Fibroblast of lung (primary cell): ENCODE measurements at places on chromosomes 16 and 17. TPM values are rescaled to one million over a fixed set of nuclear protein-coding genes. Genes with fewer than 3 reads are reported as not detected.

The HS3ST6 gene
- total RNA-seq = not detected in 2 replicates

The KRT36 gene
- total RNA-seq = not detected in 2 replicates

The FAM20A gene
- 14.9 and 16.2 TPM in 2 replicates for total RNA-seq

The PTX4 gene
- total RNA-seq = not detected in 2 replicates

The CES4A gene
- total RNA-seq = 2.1 TPM in 2 replicates

The SLC5A11 gene
- under 0.01 TPM in 1 of 2 replicates, not detected in the other for total RNA-seq

The HIGD1B gene
- not detected in 2 replicates for total RNA-seq

The TBC1D3B gene
- total RNA-seq = 1.8 and 2.3 TPM in 2 replicates

The KRT40 gene
- not detected in 2 replicates for total RNA-seq

The PIMREG gene
- 1.5 and 10.6 TPM in 2 replicates for total RNA-seq

The CCL5 gene
- total RNA-seq = not detected in 2 replicates

The IRF8 gene
- 0.26 TPM in 1 of 2 replicates, not detected in the other for total RNA-seq

The CFAP20 gene
- 23.4 and 29.2 TPM in 2 replicates for total RNA-seq

The IL21R gene
- 1.8 and 7.4 TPM in 2 replicates for total RNA-seq

The SLFN12L gene
- total RNA-seq = 0.17 and 0.26 TPM in 2 replicates

The KRTAP4-3 gene
- total RNA-seq = not detected in 2 replicates
